ENCODE measurements at places on chromosomes 7 and 10.

DNA sequence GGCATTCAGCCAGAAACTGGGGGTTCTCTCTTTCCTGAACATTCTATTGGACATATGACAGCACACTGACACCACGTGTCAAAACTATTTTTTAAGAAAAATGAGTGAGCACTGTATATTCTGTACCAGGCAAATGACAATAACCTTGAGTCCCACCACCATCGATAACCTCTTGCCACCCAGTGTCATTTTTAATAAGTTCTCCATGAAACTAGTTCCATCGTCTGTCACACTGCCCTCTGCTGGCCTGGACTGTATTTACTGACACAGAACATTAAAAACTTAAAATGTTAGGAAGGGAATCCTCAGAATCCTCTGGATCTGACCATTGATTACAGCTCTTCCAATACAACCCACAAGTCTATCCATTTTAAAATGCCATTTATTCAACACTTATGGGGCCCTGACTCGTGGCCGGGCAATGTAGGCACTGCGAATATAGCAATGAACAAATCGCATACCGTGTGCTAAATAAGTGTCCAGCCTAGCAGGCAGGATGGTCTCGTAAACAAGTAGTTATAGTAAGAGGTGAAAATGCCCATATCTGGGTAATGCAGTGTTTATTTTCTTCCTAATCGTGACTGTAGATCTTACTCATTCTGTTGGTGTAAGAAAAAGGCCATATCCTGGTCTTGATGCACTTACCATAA is 35.9 kb upstream of the CACNB2 start:
- DNase-seq: peak; percentile 5

GRCh38 chr7:46554688-46555422 is 633.8 kb upstream of the IGFBP3 start:
- DNase-seq: no peak

DNA sequence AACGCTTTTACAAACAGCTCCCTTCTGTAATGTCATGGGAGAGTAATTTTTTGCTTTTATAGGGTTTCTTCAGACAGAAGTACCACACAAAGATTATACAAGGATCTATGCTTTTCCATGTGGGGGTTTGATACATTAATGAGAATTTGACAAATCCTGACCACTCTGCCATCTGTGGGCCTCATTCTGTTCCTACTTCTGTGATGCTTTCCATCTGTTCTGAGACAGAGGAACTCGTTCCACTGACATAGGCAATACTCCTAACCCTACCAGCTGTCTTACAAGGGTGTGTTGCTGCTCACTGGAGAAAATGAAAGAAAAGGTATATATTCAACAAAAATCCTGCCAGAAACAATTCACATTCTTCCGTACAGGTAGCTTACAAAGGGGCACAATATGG is 59.4 kb upstream of the NAMPT start:
- no peak for DNase-seq

DNA sequence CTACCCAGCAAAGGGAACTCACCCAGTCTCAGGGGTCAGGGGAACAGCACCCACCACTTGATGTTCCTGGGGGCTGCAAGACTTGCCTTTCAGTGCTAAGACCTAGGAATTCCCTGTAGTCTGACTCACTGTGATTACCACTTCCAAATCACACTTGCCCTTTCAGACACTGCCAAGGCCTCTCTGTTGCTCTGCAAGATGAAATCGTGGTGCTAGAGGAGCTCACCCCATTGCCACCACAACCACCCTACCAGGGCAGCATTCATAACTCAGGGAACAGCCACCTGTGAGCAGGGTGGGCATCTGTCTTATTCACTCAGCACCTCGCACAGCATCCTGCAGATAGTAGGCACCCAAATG is 36.5 kb downstream of the XPNPEP1 start:
- DNase-seq: no peak

DNA sequence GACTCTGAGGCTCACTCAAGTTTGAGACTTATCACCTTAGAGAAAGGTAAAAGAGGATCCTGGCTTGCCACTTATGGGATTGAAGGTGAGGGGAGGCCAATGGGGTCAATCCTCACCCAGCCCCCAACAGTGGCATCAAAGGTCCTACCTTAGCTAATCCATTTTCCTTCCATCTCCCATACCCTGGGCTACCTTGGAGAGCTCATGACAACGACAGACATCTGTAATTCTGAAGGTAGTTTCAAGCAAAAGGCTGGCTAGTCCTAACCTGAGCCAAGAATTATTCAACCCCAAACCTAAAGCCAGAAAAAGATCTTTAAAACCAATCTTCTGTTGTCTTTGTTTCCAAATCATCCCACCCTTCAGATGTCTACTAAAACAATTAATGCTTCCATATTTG is 179.2 kb upstream of the GHITM start:
- DNase-seq: no peak

DNA sequence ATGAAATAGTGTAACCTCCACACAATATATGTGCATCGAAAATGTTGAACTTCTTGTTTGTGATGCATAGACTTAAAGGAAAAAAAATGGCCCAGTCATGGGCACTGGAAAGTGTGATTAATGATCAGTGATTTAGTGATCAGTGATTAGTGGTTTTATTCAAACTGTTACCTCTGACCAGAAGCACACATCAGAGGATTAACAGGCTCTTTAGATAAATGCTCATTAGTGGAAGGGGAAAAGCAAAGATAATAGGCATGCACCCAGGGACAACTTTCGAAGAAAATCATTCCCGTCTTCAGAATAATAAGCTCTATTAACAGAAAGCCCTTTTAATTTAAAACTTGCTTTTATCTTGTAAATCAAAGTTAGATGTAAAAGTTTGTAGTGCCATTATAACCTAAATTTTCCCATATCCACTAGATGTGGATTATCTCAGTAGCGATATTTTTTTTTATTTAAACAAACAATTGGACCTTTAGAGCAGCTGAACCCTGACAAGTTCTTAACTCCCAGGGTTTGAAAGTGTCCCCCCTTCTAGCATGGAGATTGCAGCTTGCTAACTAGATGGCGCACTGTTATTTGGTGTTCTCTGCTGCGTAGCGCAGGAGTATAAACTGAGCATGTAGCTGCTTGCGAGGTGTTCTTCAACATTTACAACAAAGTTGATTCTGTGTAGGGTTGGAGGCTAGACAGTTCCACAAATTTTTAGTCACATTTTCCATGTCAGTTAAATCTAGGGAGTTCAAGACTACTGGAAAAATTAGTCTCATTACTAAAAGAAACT is at the start of gene CREB5:
TSS of gene CREB5 (plus strand) at position 643 of the 787 bp plus-strand sequence. CDS start 397 bp downstream, outside the sequence.
- no peak for DNase-seq

DNA sequence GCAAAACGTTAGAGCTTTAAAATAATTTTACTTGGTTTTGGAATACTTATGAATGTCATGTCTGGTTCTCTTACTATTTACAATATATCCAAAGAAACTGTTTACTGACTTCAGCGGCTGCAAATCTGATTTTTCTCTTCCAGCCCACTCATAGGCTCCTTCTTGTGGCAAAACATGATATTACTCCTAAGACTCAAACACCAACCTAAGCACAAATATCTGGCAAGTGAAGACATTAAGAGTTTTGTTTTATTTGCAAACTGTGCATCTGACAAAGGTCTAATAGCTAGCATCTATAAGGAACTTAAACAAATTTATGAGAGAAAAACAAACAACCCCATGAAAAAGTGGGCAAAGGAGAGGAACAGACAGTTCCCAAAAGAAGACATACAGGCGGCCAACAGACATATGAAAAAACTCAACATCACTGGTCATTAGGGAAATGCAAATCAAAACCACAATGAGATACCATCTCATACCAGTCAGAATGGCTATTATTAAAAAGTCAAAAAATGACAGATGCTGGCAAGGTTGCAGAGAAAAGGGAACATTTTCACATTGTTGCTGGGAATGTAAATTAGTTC is 20.3 kb upstream of the GJC3 start:
- DNase-seq: no peak

DNA sequence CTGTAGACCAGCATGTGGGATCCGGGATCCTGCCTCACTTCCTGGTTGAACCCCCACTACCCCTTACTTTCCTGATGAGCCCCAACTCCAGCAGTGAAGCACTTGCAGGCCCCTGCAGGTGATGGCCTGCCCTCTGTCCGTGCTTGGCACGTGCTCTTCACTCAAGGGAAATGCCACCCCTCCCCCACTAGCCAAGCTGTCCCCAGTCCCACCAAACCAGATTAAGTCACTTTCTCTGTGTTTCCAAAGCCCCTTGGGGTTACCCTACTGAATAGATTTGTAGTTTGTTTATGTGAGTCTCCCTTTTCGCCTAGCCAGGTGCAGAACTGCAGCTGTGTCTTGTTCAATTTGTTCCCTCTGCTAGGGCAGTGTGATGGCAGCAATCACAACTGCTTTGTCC is 121.7 kb downstream of the WDFY4 start:
- no peak for DNase-seq

- no peak for DNase-seq
Measured at GRCh38 chr7:29892231-29892630, 85.9 kb downstream of the WIPF3 start.

GRCh38 chr7:23298141-23298881 is 828 bp upstream of the MALSU1 start:
- DNase-seq: no peak

DNA sequence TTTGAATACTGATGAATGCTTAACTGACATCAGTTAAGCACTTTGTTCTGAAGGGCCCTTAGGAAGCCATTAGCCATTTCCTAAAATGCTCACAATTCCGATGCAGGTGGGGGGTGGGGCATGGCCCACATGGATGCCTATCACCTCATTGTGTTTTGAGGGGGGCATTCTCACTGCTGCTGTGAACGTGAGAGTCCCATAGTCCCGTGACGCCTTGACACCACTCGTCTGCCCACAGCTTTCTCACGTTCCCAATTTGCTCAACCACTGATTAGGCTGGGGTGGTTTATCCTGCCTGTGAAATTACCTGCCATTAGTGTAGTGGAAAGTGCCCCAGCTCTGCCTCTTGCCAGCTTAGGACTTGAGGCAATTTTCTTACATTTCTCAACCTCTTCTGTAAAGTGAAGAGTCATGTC is 31.9 kb downstream of the DUSP5 start:
- DNase-seq: peak; percentile 30

GRCh38 chr7:997404-998395 is 14.7 kb downstream of the CYP2W1 start:
- no peak for DNase-seq

DNA sequence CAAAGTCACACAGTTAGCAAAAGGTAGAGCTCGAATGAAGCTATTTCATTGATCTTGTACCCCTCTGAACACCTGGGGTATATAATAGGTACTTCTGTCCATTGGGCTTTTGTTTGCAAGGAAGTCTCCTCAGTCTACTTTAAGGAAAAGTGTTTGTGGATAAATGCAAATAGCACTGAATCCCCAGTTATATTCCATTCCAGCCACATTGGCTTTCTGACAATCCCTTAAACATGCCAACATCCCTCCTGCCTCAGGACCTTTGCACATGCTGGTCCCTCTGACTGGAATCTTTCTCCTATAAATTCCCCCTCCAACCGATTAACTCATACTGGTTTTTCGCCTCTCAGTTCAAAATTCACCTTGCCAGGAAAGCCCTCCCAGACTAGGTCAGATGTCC is 17.1 kb downstream of the DUSP5 start:
- no peak for DNase-seq

- no peak for DNase-seq
Measured at GRCh38 chr7:132519936-132520335, 56.3 kb downstream of the PLXNA4 start.

DNA sequence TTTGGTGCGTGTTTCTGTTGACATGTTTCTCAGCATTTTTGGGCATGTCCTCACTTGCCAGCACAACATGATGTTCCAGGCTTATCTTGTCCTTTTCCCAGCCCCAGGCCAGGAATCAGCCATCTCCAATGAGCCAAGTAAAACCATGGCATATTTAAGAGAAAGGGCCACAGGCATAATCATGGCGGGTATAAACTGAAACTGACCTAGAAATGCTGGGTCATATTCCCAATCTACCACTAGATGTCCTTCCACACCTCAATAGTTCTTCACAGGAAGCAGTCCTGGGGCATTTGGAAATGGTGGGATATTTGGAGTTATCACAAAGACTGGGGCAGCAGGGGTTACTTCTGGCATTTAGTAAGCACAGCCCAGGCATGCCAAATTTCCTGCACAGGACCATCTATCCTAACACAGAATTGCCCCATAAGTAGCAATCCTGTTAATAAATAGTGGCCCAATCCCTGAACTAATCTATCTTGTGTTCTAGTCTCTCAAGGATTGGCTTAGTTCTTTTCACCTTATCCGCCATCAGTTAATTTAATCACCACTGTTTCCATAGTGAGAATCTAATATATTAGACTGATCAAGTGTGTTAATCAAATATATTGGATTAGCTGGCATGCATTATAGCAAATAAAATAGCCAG is 101.6 kb downstream of the NPSR1 start:
- DNase-seq: peak; percentile 4

DNA sequence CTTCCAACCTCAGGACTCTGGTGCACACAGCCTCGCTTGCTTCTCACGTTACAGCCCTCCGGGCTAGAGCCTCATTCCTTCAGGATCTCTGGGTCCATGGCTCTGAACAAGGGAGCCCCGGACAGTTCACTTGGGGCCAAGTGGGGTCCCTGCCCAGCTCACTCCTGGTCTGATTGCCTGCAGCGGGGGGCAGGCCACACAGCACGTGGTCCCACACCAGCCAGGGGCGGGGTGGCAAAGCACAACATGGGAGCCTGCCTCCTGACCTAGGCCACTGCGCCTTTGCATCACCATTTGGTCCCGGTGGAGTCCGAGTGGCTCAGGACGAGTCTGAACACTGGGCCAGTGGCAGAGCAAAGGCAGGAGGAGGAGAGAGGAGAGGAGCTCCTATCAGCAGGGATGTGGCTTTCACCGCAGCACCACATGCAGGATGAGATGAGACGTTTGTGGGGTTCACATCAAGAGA is 13.4 kb upstream of the CRYGN start:
- DNase-seq: no peak

- DNase-seq: no peak
Measured at GRCh38 chr7:92205987-92206386, 27.0 kb upstream of the LRRD1 start.

DNA sequence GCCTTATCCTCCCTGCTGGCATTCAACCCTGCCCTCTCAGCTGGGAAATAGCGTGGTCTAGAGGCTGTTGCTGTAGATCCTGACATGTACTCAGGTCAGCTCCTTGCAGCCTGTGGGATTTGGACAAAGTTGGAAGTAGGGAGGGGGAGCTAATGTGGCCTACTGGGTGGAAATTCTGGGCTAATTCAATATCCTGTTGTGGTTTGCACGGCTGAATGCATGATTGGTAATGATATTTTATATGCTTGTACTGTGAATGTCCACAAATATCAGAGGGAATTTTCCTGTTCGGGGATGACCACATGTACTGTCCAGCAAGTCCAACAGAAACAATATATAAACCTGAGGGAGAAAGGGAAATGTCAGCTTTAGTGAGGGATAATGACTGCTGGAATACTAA is 22.1 kb upstream of the NPVF start:
- DNase-seq: no peak

- no peak for DNase-seq
Measured at GRCh38 chr7:152341039-152341913, 94.5 kb downstream of the KMT2C start.

GRCh38 chr10:99532687-99533495 is at the start of gene NKX2-3:
Gene NKX2-3, plus strand, starts transcription at chr10:99532942. Its CDS starts 190 bp downstream, at chr10:99533132.
- peak; percentile 45 for DNase-seq

- no peak for DNase-seq
Measured at GRCh38 chr7:112634107-112634506, 153.3 kb downstream of the LSMEM1 start.

- no peak for DNase-seq
Measured at GRCh38 chr7:5523052-5523711, 99.5 kb upstream of the TNRC18 start.

- DNase-seq: no peak
Measured at GRCh38 chr10:98119891-98120290, 14.6 kb upstream of the R3HCC1L start.

GRCh38 chr7:108442039-108442568 is 14.1 kb downstream of the NRCAM start:
- no peak for DNase-seq

GRCh38 chr10:11249152-11249807 is 231.6 kb downstream of the CELF2 start:
- DNase-seq: no peak
